ENCODE measurements at places on chromosomes 16 and 17.

DNA sequence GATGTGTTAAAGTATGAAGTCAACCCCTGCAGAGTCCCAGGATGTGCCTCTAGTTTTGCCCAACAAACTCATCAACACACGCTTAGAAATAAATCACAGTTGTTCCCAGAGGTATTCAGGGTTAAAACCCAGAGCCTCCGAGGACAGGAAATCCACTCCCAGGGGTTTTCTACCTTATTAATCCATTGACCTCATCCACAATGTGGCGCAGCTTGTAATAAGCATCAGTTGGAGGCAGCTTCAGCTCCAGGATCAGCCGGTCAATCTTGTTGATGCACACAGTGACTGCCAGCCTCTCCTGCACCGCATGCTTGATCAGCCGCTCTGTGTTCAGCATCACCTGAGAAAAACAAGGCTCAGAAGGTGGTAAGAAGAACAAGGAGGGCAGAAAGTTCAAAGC, 23.5 kb downstream of the EFTUD2 start:
- DNase-seq: no peak

- DNase-seq: no peak
Observed at GRCh38 chr17:31096106-31096436, 1.3 kb downstream of the NF1 start.

GRCh38 chr16:87424266-87424665, 32.1 kb downstream of the MAP1LC3B start:
- DNase-seq: no peak

- DNase-seq: no peak
Observed at GRCh38 chr16:17105239-17105797, 365.4 kb downstream of the XYLT1 start.

DNA sequence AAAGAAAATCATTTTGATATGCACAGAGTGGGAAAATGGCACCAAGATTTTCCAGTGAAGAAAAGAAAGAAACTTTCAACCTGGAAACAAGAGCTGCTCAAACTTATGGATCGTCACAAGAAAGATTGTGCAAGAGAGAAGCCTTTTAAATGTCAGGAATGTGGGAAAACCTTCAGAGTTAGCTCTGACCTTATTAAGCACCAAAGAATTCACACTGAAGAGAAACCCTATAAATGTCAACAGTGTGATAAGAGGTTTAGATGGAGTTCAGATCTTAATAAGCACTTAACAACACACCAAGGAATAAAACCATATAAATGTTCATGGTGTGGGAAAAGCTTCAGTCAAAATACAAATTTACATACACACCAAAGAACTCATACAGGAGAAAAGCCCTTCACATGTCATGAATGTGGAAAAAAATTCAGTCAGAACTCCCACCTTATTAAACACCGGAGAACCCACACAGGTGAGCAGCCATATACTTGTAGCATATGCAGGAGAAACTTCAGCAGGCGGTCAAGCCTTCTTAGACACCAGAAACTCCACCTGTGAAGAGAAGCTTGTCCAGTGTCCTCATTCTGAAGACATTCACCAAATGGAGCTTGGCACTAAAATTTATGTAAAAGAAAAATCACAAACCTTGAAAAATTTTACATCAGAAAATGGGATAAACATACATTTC, 12.2 kb downstream of the ZNF75A start:
- no peak for DNase-seq

DNA sequence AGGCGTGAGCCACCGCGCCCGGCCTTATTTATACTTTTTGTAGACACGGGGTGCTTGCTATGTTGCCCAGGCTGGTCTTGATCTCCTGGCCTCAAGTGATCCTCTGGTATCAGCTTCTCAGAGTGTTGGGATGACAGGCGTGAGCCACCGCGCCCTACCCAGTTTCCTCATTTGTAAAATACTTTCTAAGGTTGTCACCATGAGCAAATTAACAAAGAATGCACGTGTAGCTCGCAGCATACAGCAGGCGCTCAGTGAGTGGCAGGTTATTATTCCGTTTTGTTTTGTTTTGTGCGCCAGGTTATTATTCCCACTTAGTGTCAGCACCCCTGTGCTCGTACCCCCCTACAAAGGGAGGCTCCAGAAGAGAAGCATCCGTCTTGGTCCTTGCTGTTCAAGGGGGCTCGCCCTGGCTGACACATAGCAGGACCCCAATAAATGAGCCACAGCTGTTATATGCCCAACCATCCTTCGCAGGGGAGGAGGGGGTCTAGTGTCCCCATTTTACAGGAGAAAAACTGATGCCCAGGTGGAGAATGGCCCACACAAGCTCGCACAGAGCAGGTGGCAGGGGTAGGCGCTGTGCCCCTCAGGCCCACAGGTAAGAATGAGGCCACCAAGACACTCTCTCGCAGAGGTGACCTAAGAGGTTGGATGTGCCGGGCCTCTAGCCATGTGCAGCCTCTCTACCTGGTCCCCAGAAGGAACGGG, 686 bp upstream of the MIEF2 start:
- DNase-seq: no peak

- no peak for DNase-seq
Observed at GRCh38 chr17:8051831-8052230, 13.0 kb downstream of the ALOX15B start.

GRCh38 chr16:85418978-85419491, 194.1 kb upstream of the GSE1 start:
- peak; percentile 7 for DNase-seq

- DNase-seq: no peak
Observed at GRCh38 chr16:83458612-83459011, 349.2 kb upstream of the HSBP1 start.
